Panc1 (cell line): ENCODE measurements at places on chromosomes 6 and 20. TPM values are rescaled to one million over a fixed set of nuclear protein-coding genes. Genes with fewer than 3 reads are reported as not detected.

The LYRM2 gene
- total RNA-seq = 39.4 TPM

DNA sequence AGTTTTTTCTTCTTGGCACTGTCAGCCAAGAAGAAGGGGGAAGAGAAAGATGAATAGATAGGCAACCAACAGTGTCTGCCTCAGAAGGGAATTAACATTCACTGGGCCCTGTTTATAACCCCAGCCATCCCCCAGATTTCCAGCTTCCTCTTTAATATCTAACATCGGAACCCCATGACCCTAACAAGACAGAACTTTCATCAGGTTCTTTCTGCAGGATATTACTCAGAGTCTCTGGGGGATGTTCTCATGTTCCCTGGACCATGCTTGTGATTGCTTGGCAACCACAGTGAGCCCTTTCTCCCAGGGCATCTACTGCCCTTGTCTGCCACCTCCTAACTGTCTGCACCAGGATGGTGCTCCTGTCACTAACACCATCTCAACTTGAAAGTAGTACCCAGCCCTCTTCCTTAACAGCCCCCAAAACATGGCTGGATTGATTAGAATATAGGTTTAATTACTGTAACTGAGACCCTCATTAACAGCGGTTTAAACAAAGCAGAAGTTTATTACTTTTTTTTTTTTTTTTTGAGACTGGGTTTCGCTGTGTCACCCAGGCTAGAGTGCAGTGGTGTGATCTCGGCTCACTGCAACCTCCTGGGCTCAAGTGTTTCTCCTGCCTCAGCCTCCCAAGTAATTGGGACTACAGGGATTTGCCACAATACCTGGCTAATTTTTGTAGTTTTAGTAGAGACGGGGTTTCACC, 12.0 kb upstream of the PTPN1 start:
- no peaks in the 10 kb centered on the region for H3K27me3 ChIP-seq
- H3K4me3 ChIP-seq = no peak overlapping the region
- H3K4me1 ChIP-seq = peaks cover 25% of the 10 kb centered on the region

DNA sequence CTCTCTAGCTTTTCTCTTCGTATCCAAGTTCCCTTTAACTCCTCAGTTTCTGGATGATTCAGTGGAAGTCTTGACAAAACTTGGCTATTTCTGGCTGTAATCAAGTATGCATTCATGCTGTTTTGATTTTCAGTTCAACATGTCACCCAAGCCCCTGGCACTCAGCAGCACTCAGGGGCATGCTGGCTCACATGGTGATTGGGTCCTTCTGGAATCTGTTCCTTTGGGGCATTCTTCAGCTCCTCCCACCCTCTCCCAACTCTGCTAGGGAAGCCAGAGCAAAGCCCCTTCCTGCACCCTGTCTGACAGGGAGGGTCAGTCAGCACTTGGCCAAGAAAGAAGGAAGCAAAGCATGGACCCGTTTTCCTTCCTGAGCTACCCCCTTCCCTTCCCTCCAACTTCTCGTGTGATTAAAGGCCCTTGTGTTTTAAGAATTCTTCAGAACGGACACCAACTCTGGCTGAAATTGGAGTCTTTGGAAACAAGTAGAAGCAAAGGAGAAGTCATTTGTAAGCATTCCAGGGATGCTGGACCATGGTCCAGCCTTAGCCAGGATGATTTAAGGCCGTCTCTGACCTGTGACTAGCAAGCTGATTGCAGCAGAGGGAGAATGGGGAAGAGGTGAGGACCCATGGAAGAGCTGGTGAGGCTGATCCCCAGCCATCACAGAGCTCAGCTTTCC, 7.1 kb downstream of the PLEKHG1 start:
- no peak overlapping the region for H3K4me3 ChIP-seq
- peaks cover 15% of the 10 kb centered on the region; the same call in 1 of the 2 replicates for H3K27me3 ChIP-seq
- H3K36me3 ChIP-seq = no peaks in the 10 kb centered on the region
- no peaks in the 10 kb centered on the region for H3K4me1 ChIP-seq
- no peak overlapping the region for H3K27ac ChIP-seq

DNA sequence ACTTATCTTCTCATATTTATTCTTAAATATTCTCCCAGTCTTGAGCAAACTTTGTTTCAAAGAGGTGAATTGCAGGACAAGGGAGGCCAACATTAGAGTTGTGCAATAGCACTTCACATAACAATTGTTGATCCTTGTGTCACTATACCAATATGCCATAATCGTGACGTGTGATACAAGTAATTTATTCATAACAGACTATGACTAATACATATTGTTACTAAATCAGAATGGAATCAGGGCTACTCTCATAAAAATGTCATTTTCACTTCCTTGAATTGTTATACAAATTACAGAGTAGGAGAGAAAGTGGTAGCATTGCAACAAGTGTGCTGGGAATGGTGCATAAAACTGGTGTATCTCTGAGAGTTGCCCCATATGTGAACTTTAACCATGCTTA, 37.2 kb upstream of the PLCB1 start:
- no peaks in the 10 kb centered on the region for H3K36me3 ChIP-seq
- H3K27ac ChIP-seq = no peak overlapping the region
- no peaks in the 10 kb centered on the region for H3K27me3 ChIP-seq
- no peak for DNase-seq
- H3K4me1 ChIP-seq = no peaks in the 10 kb centered on the region

The GRM1 gene
- not detected for total RNA-seq

DNA sequence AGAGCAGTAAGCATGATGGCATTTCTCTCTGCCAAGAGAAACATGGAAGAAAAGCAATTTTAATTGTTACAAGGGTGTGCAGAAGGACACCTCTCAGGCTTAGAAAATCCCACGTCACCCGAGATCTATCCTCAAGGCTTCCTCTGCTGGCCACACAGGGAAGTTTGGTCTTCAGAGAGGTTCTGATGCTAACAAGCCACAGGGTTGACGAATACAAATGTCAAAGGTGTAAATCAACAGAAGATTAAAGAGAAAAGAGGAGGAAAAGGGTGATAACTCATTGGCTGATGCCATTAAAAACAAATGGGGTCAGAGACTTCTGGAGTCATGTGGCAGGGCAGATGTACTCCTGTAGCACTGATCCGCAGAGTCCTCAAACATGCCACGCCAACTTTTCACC, 33.6 kb upstream of the SPDEF start:
- H3K27me3 ChIP-seq = no peaks in the 10 kb centered on the region
- no peaks in the 10 kb centered on the region for H3K4me1 ChIP-seq
- H3K27ac ChIP-seq = no peak overlapping the region
- H3K36me3 ChIP-seq = no peaks in the 10 kb centered on the region; the same call in 1 of the 2 replicates

The TBC1D32 gene
- 15.8 TPM for total RNA-seq

DNA sequence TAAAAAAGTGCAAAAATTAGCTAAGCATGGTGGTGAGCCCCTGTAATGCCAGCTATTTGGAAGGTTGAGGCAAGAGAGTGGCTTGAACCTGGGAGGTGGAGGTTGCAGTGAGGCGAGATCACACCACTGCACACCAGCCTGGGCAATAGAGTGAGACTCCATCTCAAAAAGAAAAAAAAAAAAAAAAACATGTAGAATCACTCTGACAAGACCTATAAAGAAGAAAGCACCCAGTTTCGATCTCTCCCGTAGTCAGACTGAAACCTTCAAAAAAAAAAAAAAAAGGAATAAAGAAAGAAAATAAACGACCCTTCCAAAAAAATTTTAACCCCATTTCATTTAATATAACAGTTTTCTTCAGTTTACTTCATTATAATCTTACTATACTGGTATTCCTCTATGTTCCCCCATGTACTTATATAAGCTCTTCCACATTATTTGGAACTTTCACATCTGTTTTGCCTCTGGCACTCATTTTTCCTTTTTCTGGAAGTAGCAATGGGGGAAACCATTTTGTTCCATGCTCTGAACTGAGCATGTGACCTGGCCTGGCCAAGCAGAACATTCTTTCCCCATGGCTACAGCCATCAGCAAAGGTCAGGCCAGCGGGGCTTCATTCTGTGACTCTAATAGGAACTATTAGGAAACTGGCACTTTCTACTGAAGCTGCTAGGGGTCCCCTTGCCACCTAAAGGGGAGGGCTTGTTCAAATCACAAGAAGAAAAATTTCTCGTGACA, 9.6 kb downstream of the SLC18B1 start:
- no peak overlapping the region for H3K4me3 ChIP-seq
- H3K27me3 ChIP-seq = no peaks in the 10 kb centered on the region
- DNase-seq = no peak
- H3K27ac ChIP-seq = no peak overlapping the region
- H3K4me1 ChIP-seq = no peaks in the 10 kb centered on the region
- H3K36me3 ChIP-seq = no peaks in the 10 kb centered on the region

- no peak overlapping the region for H3K4me3 ChIP-seq
- H3K36me3 ChIP-seq = no peaks in the 10 kb centered on the region
- H3K27me3 ChIP-seq = no peaks in the 10 kb centered on the region
- H3K4me1 ChIP-seq = no peaks in the 10 kb centered on the region
- no peak for DNase-seq
- H3K27ac ChIP-seq = no peak overlapping the region
Measured at GRCh38 chr6:165184192-165184979, 125.0 kb downstream of the C6orf118 start.

DNA sequence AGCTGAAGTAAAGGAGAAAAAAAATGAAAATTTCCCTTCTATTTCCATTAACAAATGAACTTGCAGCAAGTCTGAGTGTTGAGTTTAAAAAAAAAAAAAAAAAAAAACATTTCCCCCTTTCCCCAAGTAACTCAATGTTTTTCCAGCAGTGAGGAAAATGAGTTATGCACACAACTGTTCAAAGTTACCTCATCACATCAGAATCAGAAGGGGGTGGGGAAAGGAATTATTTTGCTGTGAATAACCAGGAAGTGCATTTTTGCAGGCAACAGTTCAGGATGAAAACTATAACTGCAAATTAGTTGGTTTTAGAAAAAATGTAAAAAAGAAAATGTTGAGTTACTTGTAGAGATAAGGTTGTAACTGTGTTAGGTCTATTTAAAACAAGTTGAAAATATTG, 568.9 kb upstream of the CITED2 start:
- H3K4me1 ChIP-seq = no peaks in the 10 kb centered on the region
- peak; percentile 20 for DNase-seq
- no peak overlapping the region for H3K4me3 ChIP-seq
- H3K36me3 ChIP-seq = no peaks in the 10 kb centered on the region

The TMEM14C gene
- total RNA-seq = 159 TPM

DNA sequence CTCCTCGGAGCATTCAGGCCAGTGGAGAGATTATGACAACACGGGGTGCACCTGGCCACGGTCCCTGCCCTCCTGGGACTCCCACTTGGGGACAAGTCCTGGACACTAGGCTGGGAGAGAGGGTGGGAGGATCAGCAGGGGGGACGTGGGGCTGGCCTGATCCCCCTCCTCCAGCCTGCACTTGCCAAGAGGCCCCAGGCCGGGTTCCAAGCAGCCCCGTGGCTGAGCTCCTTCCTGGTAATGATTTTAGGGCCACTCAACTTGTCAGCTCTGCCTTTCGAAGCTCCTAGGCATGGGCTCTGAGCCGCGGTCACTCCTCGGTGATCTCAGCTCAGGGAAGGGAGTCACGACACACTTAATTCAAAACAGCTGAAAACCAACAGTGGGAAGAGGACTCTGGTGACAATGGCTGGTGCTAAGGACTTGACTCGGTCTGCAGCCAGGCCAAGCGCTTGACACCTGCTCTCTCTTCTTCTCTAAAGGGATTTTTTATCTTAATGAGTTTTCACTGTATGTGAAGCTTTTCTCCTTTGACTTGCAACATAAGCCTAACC, 161.7 kb downstream of the BMP7 start:
- no peak for DNase-seq
- no peaks in the 10 kb centered on the region for H3K36me3 ChIP-seq
- H3K4me1 ChIP-seq = no peaks in the 10 kb centered on the region
- no peaks in the 10 kb centered on the region for H3K27me3 ChIP-seq

DNA sequence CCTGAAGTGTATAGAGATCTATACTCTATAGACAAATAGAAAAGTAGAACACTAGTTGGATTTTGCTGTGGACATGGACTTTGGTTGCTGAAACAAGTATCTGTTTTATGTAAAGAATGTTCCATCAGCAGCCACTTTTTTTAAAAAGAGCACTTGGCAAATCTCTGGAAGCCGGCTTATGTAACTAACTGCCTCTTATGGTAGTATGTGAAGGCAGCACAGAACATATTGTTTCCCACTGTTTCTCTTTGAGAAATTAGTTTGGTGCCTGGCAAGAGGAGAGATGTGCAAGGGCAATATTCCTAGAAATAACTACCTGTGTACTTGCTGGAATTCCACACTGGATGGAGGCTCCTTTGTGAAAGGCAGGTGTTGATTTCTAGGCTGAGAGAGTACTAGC, 242.3 kb upstream of the PREP start:
- no peaks in the 10 kb centered on the region for H3K36me3 ChIP-seq
- DNase-seq = no peak
- H3K4me3 ChIP-seq = no peak overlapping the region
- H3K4me1 ChIP-seq = no peaks in the 10 kb centered on the region
- no peak overlapping the region; the same call in 1 of the 2 replicates for H3K27ac ChIP-seq
- H3K27me3 ChIP-seq = no peaks in the 10 kb centered on the region

GRCh38 chr6:71388856-71389527, 100.4 kb downstream of the OGFRL1 start:
- H3K27me3 ChIP-seq = no peaks in the 10 kb centered on the region
- no peak overlapping the region for H3K4me3 ChIP-seq
- H3K4me1 ChIP-seq = peaks cover 88% of the 10 kb centered on the region
- peak overlapping the region; percentile 79 for H3K27ac ChIP-seq
- no peak for DNase-seq

DNA sequence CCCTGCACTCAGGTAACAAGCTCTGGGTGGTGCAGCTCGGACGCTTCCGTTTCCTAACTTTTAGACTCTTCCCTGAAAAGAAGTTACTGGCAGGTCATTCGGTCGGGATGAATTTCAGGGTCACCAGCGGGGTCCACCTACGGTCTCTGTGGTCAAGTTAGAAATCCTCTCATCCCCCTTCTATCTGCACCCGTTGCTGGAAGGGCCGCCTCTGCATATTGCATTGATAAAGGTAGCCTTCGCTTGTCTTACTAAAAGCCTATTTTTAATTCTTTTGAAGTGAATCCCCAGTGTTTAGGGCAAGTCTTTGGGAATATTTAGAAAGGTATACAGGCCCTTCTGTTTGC, 47.3 kb downstream of the LRRN4 start:
- no peaks in the 10 kb centered on the region for H3K27me3 ChIP-seq
- H3K27ac ChIP-seq = peak overlapping the region; percentile 89
- no peak for DNase-seq
- H3K4me1 ChIP-seq = peaks cover 21% of the 10 kb centered on the region
- peaks cover 15% of the 10 kb centered on the region for H3K36me3 ChIP-seq
- H3K4me3 ChIP-seq = peak overlapping the region; percentile 95

The COL21A1 gene
- total RNA-seq = 3.3 TPM

DNA sequence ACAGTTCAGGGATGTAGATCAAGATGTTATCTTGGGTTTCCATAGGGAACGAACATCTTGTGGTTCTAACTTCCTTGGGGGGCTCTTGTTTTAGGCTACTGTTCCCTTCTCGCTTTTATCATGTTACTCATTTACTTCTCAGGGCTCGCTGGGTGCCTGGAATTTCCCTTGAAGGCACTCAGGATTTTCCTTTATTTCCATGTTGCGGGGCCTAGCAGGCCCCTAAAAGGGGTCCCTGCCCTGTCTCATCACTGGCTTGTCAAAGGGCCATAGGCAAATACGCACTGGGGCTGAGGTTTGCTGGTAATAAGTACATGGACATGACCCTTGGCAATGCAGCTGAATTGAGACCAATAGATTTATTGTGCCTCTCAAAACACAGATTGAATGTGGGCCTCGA, 262.3 kb downstream of the CDH4 start:
- no peak overlapping the region for H3K4me3 ChIP-seq
- peaks cover 5% of the 10 kb centered on the region for H3K27me3 ChIP-seq
- no peaks in the 10 kb centered on the region for H3K36me3 ChIP-seq
- H3K4me1 ChIP-seq = no peaks in the 10 kb centered on the region
- H3K27ac ChIP-seq = no peak overlapping the region
